Caco-2 (cell line): ENCODE measurements at places on chromosomes 5 and 9.

DNA sequence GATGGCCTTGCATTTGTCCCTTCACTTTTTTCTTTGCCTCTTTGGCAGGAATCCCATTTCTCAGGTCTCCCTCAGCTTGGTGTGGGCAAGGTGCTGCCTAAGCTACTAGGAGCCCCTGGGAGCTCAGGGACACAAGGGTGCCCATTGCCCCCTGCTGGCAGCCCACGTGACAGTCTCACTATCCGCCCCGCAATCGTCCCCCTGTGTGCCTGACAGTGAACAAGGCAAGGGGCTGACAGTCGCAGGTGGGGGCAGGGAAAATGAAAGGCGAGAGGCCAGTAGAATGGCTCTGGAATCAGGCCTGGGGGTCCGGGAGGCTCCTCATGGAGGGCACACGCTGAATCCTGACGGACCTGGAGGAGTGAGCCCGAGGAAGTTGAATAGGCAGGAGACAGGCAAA is 2.0 kb upstream of the PCDH12 start:
- peak; percentile 29 for DNase-seq

DNA sequence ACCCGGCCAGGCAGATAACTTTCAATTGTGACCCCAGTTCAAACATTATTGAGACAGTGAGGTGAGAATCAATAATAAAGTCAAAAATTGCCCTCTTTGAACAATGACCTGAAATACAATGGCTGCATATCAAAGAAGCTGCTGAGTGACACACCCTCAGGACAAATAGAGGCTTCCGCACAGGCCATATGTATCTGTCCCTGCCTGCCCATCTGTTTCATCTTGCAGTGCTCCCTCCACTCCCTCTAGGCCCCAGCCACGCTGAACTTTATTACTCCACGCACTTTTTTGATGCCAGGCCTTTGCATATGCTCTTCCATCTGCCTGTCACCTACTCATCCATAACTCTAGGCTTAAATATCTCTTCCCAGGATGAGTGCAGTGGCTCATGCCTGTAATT is 15.9 kb upstream of the PFDN1 start:
- no peak for DNase-seq

DNA sequence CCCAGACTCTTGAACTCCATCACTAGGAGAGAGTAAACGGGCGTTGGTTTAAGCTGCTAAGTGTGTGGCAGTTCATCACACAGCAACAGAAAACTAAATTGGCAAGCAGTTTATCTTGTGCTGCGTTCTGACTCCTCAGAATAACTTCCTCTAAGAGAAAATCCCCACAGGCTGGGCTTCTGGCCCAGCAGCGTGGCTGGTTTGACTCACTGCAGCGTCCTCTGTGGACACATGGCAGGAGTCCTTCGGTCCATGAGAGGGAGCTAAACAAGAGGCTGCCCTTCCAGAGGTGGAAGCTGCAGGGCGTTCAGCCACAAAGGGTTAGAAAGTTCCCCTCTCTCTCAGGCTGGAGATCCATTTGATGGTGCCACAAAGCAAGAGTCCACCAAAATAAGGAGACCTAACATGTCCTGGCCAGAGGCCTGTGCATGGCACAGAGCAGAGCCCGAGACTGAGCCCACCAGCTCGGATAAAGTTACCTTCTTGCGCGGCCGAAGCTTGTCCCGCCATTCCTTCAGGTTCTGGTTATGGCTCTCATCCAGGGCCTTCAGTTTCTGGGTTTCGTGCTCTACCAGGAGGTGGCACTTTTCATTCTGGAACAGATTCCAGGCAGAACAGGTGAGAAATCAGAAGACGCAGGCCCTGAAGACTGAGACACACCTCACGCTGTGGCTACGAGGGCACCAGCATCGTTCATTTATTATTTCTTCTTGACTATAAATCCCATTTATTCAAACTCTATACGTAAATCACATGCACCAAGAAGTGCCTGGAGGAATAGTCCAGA is 46.2 kb upstream of the FBXW11 start:
- no peak for DNase-seq

GRCh38 chr9:20320921-20321320 is 301.4 kb downstream of the MLLT3 start:
- DNase-seq, result no peak

DNA sequence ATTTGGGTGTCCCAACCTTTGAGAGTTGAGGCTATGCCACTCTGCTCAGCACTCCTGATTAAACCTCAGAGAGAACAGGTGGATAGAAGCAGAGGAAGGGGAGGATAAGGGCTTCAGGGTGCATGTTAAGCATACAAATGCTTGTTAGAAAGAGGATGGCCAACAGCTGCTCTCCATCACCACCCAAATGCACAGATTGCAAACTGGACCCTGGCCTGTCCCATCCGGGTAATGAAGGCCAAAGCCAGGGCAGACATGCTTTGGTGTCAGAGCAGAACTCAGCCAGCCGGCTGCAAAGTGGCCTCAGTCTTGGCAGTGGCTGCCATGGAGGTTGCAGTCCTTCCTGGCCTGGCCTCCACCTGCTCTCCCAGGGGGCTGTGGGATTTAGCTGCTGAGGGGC is 84.3 kb downstream of the SIL1 start:
- DNase-seq, result no peak

- no peak for DNase-seq
Observed at GRCh38 chr9:108290839-108291585, 564.8 kb downstream of the ACTL7B start.

DNA sequence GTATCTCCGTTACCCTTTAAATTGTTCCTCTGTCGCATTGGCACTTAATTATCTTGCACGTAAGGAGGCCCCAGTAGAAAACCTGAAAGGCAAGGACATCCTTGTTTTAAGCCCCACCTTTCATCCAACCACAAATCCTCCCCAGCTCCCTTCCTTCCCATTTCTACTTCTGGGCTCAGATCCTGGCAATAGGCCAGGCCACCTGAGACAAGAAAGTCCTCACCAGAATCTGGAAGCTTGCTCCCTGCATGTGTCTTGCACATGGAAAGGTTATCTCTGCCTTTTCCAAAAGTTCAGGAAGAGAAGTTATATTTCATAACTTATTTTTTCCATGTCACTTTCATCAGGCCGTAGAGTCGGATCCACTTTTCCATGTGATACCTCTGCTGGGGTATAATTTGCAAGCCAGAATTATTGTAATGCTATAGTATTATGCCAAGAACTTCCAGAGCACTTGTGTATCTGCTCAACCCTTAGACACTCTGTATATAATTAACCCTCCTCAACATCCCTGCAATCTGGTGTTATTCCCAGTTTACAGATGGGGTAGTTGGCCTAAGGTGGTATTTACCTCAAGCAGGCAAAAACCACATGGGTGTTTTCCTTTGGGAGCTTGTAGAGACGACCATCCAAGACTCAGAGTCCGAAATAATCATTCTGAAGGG is 2.6 kb upstream of the SHB start:
- DNase-seq, result no peak

DNA sequence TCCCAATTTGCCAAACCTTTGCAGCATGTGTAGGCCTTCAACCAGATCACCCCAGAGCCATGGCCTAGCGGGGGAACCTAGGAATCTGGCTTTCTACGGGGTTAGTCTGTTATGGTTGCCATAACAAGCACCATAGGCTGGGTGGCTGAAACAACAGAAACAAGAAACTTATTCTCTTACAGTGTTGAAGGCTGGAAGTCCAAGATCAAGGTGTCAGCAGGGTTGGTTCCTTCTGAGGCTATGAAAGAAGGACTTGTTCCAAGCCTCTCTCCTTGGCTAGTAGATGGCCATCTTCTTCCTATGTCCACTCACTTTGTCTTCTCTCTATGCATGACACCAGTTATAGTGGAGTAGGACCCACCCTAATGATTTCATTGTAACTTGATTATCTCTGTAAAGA is 6.1 kb downstream of the FGF1 start:
- DNase-seq, result no peak

DNA sequence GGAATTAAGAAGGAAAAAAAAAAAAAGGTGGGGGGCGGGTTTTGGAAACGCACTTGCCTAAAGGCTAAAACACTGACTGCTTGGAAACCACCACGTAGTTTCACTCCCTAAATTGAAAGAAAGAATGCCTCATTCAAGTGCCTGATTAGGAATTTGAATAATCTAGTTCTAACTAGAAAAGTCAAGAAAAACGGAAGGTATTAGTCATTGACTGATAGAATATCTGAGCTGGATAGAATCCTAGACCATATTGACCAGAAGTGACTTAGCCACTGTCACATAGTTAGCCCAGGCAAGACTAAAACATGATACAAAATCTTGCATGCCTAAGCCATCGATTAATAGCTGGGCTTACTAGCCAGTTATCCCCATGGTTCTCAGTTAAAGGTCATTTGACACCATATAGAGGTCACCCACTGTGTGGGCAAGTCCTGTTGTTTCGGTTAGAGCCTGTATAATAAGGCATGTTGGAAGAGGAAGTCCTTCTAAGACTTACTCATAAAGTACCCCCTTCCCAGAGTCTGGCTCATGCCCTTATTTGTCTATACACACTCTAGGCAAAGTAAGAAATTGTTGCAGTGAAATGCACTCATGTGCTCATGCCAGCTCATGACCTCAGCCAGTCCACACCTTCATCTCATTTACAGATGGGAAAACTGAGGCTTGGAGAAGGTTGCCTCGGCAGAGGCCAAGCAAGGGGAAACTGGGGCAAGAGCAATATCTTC is 40.2 kb downstream of the SH3RF2 start:
- no peak for DNase-seq

- DNase-seq, result no peak
Observed at GRCh38 chr5:6181147-6181729, 197.1 kb downstream of the MED10 start.
